ENCODE measurements at places on chromosomes 12 and 14.

DNA sequence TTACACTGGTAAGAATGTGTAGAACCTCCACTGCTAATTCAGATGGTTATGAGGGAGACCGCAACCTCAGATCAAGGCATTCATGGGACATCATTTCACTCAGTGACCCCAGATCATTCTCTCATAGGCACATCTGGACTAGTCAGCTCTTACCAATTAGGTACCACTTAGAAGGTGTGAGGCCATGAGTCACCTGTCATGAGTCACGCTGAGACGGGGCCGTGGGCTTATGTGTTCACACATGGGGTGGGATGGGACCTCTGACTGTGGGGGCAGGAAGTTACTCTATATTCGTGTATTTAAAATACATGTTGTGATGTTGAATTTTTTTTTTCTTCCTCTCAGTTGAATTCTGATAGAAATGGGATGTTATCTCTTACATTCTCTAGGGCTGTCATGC lies 55.9 kb downstream of the CCDC92 start:
- no peak for DNase-seq

- DNase-seq, result no peak
These were observed 103.3 kb downstream of the NCOR2 start for GRCh38 chr12:124464062-124464461.

DNA sequence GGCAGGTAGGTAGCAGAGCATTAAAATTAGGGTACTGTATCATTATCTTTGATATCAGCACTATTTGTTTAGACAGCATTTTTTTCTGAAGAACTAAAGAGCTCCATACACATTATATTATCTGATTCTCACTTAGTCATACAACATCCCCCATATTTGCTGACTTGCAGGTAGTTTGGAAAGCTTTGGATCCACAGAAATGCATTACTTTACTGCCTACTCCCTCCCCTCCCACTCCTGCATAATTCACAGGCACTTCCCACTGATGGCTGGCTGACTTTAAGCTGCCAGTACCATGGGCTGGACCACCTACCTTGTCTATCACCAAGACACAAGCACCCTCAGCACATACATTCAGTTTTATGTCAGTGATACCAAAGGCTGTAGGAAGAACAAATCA lies 110.4 kb downstream of the SLC8A3 start:
- DNase-seq, result no peak

DNA sequence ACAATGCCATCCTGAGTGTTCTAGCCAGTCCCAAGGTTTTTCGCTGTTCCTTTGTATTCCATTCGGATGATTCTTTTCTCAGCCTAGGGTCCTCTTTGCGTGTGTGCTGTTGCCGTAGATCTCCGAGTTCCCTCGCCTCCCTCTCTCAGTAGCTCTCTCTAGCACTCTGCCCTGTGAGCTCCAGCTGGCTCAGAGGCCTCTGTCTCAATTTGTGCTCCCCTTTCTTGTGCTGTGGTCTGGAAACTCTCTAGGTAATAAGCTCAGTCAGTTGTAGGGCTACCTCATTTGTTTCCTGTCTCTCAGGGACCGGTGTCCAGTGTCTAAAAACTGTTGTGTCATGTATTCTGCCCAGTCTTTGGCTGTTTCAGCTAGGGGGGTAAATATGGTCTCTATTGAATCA lies 179.3 kb downstream of the PCNX1 start:
- no peak for DNase-seq

- DNase-seq, result no peak
These were observed 10.1 kb downstream of the ISM2 start for GRCh38 chr14:77488558-77488957.

GRCh38 chr12:89968151-89968700 lies 259.6 kb upstream of the ATP2B1 start:
- DNase-seq, result no peak

DNA sequence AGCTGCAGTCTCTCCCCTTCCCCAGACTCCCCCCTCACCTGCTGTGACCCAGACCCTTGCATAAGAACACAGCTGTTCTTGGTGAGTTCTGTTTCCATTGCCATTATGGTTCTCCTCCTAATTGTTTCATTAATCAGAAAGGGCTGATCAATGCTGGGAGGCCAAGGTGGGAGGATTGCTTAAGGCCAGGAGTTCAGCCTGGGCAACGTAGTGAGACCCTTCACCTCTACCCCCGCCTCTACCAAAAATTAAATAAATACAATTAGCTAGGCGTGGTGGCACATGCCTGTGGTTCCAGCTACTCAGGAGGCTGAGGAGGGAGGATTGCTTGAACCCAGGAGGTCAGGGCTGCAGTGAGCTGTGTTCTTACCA lies 17.2 kb upstream of the FAIM2 start:
- DNase-seq, result no peak

- DNase-seq, result no peak
These were observed 33.4 kb upstream of the DCN start for GRCh38 chr12:91215940-91216454.

- no peak for DNase-seq
These were observed 243.5 kb downstream of the PCNX1 start for GRCh38 chr14:71150737-71151136.
